ENCODE measurements at places on chromosomes 4 and X.
A peak's percentile ranks its signal among the peaks of the same experiment; 100 is the strongest.

GRCh38 chrX:41734530-41734929 lies 10.5 kb downstream of the GPR82 start:
- DNase-seq = peak; percentile 55

DNA sequence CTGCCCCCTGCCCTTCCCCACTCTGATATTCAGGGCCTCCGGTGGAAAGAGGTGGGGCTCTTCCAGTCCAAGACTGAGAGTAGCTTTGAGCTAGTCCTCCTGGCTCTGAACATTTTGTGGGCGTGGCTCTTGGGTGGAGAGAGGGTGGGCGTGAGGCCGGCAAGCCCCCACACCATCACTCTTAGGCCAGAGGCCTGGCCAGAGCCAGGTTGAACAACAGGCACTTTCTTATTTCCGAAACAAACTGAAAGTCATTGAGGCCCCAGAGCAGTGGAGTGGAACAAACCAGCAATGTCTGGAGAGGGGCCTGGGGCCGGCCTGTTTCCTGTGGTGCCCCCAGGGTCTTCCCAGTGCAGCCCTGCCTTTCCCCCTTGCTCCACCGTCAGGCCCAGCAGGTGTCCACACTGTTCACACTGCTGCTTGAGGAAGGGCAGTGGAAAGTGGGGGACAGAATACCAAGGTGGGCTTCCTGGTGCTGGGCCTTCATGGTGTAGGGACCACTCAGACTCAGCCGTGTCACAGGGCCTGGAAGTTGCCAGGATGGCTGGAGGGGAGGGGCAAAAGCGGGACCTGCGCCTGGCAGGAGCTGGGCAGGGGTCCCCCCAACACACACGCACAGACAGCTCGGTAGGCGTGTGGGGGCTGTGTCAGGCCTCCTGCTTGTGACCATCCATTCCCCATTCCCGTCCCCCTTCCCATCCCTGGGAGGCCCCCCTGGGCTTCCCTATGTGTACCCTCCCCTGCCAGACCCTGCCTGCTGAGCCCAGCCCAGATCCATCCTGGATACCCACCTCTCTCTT lies 2.9 kb downstream of the ADRA2C start:
- DNase-seq = no peak

DNA sequence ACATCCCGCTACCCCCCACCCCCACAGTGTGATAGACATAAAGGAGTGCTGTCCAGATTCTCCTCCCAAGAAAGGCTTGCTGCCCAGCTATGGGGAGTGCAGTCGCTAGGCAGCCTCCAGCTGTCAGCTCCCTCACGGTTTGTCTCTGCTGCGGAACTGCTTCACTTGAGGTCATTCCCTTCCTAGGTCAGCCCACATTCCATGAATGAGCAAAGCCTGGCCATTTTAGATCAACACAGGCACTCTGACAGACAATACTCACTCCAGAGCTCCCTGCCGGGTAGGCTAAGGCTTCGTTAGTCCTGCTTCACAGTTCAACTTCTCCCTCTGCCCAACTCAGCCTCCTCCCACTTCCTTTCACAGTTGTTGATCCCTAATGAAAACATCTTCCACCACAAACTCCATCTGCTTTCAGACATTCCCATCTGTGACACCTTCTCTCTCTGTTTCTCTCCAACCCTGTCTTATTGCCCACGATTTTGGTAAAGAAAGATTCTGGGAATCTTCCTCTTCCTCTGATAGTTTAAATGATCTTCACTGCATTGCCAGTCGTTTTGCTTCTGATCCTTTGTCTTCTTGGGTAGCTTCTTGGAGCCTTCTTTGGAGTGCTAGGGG lies 318.9 kb upstream of the F9 start:
- peak; percentile 75 for DNase-seq

DNA sequence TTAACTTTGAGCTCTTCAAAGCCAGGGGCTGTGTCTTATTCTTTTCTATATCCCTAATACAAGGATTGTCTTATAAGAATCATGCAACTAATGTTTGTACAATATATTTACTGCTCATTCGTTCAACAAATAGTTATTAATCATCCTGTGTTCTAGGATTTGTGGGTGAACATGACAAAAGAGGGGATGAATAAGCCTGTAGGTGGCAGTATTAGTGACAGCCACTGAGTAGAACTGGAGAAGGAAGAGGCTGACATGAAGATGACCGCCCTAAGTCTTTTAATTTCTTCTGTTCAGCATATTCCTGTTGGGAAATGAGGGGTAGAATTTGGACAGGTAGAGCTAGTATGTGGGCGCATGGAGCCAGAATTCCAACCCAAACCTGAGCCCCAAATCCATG lies 11.9 kb upstream of the LINC00632 start:
- no peak for DNase-seq

DNA sequence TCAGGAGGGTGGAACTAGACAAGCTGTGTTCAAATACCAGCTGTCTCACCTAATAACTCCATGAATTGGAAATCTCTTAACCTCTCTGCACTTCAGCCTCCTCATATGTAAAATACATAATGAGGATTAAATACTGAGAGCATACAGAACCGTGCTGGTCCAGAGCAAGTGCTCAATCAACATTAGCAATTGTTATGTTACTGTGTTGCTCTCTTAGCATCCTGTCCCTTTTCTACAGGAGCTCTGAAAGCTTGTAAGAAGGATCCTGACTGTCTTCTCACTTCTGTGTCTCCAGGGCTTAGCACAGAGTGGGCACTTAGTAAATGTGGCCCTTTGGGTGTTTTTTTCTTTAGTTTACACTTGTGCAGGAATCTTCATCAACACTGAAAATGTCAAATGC lies 1456.1 kb upstream of the IGFBP7 start:
- no peak for DNase-seq

DNA sequence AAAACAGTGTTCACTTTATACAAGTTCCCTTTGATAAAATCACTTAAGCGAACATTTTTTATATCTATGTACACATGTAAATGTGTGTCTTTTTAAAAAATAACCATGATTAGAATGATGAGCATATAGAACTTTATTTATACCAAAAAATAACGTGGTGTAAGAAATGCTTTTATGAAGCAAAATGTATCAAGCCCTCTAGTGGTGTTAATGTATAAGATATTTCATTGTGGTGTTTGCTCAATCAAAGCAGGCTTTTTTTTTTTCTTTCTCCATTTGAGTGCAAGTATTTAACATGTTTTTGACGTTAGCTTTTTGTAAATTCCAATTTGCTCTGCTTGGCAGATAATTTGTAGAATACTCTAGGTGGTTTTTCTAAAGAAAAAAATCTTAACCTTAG lies 2092.4 kb upstream of the TENM3 start:
- no peak for DNase-seq

GRCh38 chrX:3516051-3516541 lies 169.6 kb upstream of the MXRA5 start:
- DNase-seq = no peak

DNA sequence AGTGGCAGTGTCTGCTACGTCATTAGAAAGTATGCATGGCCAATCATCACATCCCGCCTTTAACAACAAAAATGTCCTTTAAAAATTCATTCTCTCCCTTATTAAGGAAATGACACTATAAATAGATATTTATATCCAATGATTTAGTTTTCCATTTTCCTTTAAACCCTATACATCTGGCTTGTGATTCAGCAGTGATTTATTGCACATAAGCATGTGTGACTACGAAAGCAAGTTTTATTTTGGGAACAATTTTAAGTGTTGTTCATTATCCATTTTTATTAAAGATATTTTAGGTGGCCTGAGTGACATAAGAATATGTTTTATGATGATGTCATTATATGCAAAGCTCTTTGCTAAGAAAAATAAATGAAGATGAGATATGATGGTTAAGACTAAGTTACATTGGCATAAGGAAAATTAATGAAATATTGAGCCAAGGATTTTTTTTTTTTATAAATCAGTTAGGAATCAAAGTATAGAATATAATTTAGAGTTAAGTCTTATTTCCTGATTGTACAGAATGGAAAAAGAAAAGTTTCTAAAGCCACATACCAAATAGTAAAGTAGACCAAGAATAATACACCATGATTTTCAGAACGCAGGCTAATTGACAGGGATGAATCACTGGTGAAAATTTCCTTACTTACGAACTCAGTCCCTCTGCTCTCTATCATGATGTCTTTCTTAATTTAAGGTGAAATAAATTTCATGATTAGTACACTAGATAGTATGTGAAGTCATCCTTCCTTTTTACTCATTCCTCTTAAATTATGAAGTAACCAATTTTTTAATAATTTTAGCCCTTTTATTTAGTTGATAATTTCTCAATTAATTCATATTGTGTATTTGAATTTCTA lies 822.4 kb downstream of the FAT4 start:
- DNase-seq = no peak

- DNase-seq = no peak
Observed at GRCh38 chr4:77126809-77127208, 30.2 kb upstream of the CCNG2 start.

DNA sequence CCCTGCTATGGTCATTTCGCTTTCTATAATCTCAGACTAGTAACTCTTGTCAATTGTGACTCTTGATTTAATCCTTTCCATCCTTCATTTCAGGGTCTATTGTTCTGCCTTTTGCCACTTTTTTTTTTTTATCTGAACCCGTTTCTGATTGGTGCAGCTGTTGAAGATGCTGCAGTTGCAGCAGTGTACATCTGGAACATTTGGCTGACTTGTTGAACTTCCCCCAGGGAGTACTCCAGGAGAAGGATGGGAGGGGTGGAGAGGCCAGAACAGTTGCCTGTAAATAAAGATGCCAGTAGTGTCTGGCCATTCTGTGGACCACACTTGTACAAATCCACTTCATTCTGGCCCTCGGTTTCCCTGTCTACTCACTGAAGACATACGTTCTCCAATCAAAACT lies 1.0 kb upstream of the EDA start:
- DNase-seq = no peak

- DNase-seq = peak; percentile 61
Observed at GRCh38 chrX:107602694-107603239, 25.5 kb upstream of the PRPS1 start.

- peak; percentile 65 for DNase-seq
Observed at GRCh38 chr4:81421346-81422218, 50.1 kb downstream of the RASGEF1B start.

GRCh38 chrX:139044680-139045079 lies 333.2 kb upstream of the FGF13 start:
- DNase-seq = no peak

GRCh38 chrX:18934708-18935107 lies 49.2 kb downstream of the PHKA2 start:
- DNase-seq = no peak

DNA sequence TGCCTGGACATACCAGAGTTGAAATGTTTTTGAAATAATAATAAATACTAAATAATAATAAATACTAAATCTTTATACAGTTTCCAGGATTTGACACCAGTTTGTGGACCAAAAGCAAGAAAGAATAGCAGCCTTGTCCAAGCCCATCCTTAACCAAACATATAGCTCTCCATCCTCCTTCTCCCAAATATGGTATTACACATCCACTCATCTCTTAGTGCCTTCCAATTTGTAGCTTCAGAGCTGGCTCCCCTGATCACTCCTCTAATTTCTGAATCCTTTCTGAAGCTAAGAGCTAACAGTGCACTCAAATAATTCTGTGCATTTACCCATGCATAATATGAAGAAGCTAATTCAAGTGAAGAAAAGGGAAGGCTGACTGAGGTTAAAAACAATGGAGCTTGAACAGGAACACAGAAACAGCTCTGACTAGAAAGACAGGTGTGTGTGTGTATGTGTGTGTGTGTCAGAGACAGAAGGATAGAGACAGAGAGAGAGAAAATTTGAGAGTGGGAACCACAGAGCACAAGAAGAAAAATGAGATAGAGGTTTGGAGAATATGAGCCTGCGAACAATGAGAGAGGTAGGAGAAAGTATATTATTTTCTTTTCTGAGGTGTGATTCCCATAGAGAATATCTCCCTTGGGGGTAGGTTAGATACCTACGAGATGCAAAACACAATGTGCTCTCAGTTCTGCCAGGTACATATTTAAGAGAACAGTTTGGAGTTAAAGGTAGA lies 123.5 kb downstream of the CAMK2D start:
- no peak for DNase-seq

DNA sequence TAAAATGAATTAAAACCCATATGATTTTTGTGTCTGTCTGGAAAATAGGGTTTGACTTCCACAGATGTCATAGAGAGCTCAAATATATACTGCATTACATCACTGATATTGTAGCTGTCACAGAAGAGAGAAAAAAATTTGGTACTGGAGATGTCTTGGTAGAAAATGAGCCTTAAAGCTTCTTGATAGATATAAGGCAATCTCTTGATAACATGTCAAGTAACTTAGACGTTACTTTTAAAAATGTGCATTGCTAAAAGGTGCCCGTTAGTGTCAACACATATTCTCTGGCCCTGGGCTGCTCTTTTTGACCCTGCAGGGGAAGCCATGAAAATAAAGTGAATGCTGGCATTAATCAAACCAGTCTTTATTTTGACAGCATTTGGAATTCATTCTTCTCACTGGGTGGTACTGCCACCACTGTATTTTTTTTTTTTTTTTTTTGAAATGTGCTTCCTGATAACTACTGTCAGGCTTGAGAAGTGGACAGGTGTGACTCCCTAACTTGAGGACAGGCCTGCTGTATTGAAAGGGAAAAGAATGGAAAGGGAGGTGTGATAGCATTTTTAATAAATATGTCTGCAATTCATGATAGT lies 53.0 kb upstream of the RAPGEF2 start:
- no peak for DNase-seq

GRCh38 chrX:37644381-37645305 lies 40.9 kb upstream of the XK start:
- no peak for DNase-seq

DNA sequence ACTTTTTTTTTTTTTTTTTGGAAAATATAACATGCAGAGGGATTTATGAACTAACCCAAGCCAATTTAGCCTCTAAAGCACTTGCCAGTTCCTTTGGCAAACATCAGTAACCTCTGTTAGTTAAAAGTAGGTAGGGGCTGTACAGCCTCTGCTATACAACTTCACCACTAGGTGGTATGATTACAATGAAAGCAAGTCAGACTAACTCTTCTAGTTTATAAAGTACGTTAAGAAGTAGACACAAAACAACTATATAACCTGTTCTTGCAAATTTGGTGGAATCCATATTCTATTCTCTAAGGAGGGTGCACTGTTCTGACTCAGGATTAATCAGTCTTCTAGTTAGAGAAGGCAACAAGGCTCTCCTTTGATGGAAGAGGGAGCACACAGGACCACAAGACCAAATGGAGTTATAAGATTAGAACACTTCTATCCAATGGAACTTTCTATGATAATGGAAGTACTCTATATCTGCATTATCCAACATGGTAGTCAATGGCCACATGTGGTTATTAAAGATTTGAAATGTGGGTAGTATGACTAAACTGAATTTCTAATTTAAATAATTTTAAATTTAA lies 12.8 kb downstream of the AIMP1 start:
- DNase-seq = no peak

- peak; percentile 89 for DNase-seq
Observed at GRCh38 chrX:107537815-107538214, 88.4 kb downstream of the FRMPD3 start.

GRCh38 chr4:27000820-27001219 lies 140.2 kb downstream of the STIM2 start:
- no peak for DNase-seq

DNA sequence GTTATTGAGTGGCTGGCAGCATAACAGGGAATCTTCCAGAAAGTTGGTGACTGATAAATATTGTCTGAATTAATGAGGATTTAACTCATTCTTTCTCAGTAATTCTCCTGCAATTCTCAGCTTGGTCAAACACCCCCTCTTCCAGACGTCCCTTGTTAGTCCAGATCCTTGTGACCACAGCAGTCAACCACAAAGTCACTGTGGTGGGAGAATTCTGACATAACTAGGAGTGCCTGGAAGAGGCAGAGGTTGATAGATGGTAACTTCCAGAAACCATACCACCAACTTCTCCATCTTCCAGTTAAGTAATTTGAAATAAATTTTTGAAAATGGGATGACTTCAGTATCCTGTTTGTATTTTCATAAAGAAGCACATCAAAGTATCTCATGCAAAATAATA lies 90.1 kb downstream of the CEP44 start:
- no peak for DNase-seq

All from endodermal cell (in vitro differentiated cells).